Fibroblast of the aortic adventitia (primary cell): ENCODE measurements at places on chromosomes 13 and 19.
A peak's percentile ranks its signal among the peaks of the same experiment; 100 is the strongest.

DNA sequence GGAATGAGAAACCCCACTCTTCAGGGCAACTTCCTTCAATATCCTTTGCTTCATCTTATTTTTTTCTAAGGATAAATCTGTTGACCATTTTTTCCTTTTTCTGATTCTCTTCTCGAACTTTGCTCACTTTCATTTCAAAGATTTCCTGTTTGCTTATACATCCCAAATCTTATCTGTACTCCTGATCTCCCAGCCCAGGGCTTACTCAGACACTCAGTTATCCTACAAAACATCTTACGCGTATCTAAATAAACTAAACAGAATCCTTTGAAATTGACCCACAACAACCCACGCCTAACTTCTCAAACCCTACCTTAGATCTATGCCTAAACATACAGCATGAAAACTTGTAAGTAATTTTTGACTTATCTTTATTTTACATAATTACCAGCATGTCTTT is 179.2 kb downstream of the ABCC4 start:
- DNase-seq = no peak

DNA sequence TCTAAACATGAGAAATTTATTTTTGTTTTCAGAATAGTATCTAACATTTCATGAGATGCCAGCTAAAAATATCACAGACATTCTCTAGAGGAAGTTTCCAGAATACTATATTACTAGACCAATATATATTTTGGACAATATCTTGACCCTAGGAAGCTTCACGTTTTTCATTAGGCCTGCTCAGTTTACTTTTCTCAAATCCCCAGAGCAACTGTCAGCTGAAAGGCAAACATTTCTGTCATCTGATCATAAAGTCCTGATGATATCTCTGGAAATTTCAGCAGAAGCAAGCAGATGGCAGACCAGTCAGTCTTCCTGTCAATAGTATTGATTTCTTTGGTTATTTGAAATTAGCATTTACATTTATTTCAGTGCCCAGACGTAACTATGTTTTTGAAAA is 4.0 kb downstream of the POSTN start:
- no peak for DNase-seq

DNA sequence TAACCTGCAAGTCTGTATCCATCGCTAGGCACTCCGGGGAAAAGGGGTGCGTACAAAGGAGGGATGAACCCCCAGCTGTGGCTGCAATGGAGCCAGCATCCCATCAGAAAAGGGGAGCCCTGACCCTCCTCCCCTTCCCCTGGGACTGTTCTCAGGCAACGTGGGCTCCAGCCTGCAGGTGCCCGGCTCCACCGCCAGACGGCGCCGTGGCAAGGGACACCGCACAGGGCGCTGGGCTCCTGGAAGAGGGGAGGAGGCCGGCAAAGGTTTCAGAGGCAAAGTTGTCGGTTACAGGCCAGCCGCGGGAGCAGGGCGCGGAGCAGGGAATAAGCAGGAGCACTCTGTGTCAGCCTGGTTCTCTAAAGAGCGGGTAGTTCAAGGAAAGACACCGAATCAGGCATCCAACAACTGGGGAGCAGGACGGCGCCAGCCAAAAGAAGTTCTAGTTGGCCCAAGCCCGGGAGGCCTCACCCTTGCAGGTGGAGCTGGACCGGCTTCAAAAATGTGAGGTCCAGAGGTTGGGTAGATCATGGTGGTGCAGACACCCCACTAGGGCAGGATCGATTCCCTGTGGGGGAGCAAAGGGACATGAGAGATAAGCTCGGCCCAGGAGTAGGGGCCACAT is 53.0 kb upstream of the ATP12A start:
- no peak for DNase-seq

DNA sequence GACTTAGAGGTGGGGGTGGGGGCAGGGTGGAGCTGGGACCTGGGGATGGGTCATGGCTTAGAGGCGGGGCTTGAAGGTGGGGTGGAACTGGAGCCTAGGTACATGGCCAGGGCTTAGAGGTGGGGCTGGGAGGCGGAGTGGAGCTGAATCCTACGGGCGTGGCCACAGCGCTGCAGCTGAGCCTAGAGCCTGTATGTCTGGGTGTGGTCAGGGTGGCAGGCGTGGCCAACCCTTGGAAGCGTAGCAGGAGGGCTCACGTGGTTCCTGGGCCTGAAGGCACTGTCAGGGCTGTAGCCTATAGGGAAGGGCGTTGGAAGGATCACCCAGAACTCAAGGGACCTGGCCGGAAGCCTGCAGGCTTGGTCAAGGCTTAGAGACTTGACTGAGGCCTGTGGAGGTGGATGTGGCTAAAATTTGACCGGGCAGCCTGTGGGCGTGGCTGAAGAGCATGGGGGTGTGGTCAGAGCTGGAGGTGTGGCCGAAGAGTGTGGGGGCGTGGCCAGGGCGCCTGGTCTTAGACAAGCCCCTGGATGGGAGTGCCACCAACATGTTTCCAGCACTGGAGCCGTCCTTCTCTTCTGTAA is 24.3 kb downstream of the COLGALT1 start:
- peak; percentile 75 for DNase-seq

DNA sequence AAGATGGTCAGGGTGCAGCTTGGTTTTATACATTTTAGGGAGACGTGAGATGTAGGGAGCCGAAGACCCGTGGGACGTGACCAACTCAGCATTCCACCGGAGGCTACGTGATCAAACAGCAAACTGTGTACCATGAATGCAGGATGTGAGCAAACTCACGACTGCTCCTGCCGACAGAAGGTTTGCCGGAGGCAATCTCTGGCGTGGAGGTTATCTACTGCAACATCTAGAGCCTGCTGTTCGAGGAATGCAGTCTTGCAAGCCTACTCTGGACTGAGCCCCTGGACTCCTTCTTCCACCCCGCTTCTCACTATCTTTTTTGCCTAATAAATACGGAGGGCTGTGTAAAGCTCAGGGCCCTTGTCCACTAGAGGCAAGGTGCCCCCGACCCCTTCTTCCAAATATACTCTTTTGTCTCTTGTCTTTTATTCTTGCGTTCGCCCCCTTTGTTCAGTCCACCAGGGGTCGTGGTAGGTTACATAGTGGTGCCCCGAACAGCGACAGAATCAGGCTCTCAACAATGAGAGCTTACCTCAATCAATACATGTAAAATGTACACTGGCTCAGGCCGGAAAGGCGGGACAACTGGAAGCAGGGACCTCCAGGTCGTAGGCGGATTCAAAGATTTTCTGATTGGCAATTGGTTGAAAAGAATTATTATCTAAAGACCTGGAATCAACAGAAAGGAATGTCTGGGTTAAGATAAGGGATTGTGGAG is 8.9 kb upstream of the OR1I1 start:
- DNase-seq = no peak

- DNase-seq = no peak
These were observed 997 bp upstream of the SAMD4B start for GRCh38 chr19:39341129-39341718.

DNA sequence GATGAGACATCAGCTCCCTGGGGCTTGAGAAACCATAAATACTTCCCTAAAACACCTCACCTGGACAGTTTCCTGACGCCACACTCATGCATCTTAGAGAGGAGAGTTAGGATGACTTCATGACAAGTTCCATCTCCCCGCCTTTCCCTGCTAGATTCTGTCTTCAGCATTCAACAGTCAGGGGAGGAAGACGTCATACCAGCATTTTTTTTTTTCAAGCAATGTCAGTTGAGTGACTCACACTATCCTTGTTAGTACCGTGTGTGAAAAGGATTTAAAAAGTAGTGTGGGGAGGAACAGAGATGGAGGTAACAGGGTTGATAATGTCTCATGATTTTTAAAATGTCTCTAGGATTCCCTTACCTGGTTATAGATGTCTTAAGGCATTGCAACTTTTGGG is at the start of gene OR7D2:
Gene OR7D2, plus strand, starts transcription at position 79 of the 400 bp plus-strand sequence. CDS start 6,803 bp downstream, outside the sequence.
- no peak for DNase-seq

DNA sequence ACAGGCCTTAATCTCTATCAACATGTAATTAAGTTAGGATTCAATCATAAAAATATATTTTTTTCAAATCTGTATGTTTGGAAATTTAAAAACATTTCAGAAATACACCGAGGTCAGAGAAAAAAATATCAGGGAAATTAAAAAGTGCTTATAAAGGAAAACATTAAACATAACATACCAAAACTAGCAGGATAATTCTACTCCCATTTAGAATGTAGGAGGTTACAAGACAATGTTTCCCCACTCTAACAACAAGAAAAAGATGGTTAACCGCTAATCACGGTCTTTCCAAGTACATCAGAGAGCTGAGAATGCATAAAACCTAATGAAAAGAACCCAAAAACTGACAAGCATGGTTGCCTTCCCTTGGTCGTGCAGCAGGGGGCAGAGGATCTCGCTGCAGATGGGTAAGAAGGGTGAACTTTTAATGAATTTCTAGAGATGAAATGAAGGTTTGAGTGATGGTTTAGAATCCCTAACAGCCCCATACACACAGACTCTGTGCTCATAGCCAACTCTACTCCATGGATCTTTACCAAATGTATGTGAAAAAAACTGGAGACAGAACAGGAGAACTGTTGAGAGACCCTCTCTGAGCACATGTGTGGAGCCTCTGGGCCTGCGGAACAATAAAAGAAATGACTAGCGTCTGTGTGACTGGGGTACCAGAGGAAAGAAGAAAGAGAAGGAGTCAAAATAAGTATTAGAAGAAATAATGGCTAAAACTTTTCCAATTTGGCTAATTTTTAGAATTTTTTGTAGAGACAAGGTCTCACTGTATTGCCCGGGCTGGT is 51.3 kb upstream of the LSM14A start:
- DNase-seq = peak; percentile 60

DNA sequence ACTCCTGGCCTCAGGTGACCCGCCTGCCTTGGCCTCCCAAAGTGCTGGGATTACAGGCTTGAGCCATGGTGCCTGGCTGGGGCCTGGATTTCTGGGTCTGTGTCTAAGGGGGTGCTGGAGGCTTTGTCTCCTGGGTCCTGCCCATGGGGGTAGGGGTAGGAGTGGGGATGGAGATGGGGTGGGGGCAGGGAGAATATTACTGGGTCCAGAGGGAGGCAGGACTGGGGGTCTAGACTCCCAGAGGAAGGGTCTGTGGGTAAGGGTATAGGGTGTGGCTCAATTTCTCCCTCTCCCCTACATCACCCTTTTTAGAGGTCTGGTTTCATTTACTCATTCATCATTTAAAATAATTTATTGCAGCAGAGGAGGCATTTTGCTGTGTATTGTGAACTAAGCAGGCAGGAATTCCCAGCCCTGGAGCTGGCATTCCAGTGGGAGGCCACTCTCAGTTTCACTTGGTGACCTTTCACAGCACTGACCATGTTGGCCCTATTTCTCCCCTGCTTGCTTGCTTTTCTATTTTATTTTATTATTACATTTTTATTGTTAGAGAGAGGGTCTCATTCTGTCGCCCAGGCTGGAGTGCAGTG is 810 bp upstream of the NFKBID start:
- peak; percentile 59 for DNase-seq

- peak; percentile 66 for DNase-seq
These were observed 324.0 kb upstream of the SPRY2 start for GRCh38 chr13:80664950-80665349.

DNA sequence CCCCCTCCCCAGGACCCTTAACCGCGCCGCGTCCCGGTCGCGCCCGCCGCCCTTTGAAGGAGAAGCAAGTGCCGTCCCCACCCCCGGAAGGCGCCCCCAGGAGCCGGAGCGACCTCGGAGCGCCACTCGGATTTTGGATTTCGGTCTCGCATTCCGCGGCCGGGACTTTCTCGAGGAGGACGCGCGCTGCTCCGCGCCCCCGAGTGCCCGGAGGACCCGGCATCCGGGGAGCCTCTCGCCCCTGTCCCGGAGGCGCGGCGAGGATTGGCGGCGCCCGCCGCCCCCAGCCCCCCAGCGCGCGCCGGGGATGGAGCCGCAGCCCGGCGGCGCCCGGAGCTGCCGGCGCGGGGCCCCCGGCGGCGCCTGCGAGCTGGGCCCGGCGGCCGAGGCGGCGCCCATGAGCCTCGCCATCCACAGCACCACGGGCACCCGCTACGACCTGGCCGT is 1.6 kb downstream of the MIDN start:
- no peak for DNase-seq

DNA sequence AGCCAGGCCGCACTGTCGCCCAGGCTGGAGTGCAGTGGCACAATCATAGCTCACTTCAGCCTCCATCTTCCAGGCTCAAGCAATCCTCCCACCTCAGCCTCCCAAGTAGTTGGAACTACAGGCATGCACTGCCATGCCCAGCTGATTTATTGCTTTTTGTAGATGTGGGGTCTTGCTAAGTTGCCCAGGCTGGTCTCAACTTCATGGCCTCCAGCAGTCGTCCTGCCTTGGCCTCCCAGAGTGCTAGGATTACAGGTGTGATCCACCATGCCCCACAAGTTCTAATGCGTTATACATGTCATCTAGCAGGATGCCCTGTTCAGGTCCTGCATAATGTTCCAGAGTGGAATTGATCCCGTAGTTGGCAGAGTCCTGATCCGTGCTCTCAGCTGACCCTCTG is 4.6 kb downstream of the C19orf53 start:
- DNase-seq = no peak

DNA sequence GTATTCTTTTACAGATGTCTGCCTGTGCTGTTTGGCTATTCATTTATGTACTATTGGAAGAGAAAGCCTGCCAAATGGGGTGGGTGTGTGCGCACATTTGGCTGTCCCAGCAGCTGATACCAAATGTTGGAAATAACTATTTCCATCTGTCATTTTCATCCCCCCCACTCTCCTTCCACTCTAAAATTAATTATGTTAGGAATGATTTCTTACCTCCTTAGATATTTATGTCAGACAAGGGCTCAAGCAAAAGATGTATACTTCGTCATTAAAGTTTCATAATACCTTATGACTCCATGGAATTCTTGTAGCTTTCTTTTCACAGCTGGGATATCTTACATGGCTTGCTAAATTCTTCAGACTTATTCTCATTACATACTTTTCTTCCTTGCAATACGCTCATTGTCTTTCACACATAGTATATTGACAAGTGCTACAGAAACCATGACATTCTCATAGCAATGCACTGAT is 18.6 kb downstream of the ITM2B start:
- DNase-seq = peak; percentile 90

GRCh38 chr13:66462187-66462586 is 767.9 kb downstream of the PCDH9 start:
- no peak for DNase-seq

DNA sequence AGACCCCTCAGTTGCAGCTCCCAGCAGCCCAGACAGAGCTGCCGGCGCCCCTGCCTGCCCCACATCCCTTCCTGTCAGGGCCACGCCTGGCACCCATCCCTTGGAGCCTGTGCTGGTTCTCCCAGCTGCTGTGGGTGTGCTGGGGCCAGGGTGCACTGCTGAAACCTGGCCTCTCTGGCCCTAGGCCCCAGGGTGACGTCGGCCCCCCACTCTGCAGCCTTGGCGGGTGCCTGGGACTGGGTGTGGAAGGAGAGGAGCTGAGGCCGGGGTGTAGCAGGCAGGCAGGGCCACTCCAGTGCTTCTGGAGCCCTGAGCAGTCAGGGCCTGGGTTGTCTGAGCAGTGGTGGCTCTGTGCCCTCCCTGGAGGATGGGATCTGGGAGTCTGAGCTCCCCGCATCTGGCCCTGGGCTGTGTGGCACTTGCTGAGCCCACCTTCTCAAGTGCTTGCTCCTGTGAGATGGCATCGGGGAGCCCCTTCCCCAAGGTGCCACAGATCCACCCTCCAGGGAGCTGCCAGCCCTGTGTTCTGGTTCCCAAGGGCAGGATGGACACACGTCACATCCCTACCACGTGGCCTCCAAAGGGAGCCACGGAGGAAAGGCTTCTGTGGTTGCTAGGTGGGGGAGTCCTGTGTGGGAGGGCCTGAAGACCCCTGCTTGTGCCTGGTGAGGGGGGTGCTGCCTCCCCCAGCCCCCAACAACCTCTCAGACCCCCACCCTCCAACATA is 5.2 kb downstream of the PLEKHJ1 start:
- no peak for DNase-seq

GRCh38 chr19:44745341-44745831 is 3.1 kb upstream of the BCL3 start:
- peak; percentile 91 for DNase-seq
